ENCODE measurements at places on chromosomes 16 and 17. TPM values are rescaled to one million over a fixed set of nuclear protein-coding genes. Genes with fewer than 3 reads are reported as not detected.

DNA sequence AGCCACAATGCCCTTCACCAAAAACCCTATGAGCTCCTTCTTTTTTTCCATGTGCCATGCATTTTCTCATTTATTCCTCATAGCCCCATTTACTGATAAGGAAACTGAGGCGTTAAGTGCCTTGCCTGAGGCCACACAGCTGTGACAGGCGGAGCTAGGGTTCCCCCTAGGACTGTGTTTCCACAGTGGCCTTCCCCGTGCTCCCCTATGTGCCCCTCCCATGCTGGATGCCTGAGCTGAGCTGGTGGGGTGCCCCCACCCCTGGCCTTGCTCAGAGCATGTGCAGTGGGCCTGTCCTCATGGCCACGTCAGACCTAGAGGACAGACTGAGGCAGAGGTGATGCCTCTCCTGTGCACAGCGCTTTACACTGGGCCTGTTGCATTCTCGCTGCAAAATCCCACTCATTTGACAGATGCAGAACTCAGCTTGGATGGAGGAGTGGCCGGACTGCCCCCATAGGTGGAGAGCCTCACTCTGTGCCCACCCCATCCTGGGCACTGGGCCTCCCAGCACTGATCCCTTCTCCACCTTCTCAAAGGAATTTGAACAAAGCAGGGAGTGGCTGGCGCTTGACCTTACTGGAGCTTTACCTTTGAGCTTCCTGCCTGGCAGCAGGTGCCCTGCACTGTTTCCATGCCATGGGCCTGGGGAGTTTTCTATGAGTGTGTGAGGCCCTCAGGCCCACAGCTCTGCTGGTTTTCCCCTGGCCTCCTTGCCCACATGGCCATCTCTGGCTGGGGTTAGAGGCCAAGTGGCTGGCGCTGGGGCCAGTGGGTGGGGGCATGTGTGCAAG is 2.6 kb downstream of the MAP2K3 start:
- peak overlapping the region; percentile 89 for H3K27ac ChIP-seq
- H3K36me3 ChIP-seq = no peaks in the 10 kb centered on the region
- no peak for DNase-seq
- no peak overlapping the region for H3K4me3 ChIP-seq

GRCh38 chr17:58525239-58525638 is 10.8 kb upstream of the MTMR4 start:
- no peak overlapping the region for H3K4me3 ChIP-seq
- H3K4me1 ChIP-seq = no peaks in the 10 kb centered on the region
- H3K27ac ChIP-seq = no peak overlapping the region
- no peaks in the 10 kb centered on the region for H3K36me3 ChIP-seq
- no peaks in the 10 kb centered on the region for H3K27me3 ChIP-seq

GRCh38 chr16:57720142-57720575 is 15.4 kb upstream of the KATNB1 start:
- H3K4me3 ChIP-seq = no peak overlapping the region
- no peak overlapping the region for H3K27ac ChIP-seq
- H3K36me3 ChIP-seq = no peaks in the 10 kb centered on the region
- no peaks in the 10 kb centered on the region for H3K4me1 ChIP-seq

DNA sequence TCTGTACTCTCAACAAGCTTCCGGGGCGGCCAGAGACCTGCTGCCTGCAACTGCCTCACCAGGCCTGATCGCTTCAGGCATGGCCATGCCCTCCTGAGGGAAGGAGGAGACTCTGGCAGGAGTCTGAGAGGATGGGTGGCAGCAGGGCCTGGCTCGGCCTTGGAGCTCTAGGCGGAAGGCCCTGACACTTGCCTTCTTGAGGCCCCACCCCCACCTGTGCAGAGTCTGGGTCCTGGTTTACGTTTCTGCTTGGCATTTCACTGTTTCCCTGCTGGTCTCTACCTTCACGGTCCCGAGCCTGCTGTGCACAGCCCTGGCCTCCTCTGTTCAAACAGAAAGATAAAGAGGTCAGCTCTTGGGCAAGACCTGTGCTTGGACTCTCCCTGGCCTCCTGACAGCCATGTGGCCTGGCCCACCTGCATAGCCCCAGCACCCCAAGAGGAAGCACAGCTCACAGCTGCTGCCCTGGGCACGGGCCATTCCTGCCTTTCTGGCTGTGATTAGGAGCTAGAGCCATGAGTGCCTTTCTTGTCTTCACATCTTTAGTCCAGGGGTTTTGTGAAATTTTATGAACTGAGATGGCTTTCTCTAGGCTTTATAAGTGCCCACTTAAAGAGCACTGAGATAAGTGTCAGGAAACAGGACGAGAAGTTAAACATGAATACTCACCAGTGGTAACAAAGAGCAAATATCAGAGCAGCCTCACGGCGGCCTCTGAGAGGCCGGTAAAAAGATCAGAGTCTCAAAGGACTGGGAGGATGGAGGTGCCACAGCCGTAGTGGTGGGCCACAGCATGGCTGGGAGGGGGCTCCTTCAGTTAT is 25.6 kb upstream of the MTSS2 start:
- H3K4me3 ChIP-seq = no peak overlapping the region
- H3K4me1 ChIP-seq = peaks cover 19% of the 10 kb centered on the region
- H3K27me3 ChIP-seq = no peaks in the 10 kb centered on the region
- H3K36me3 ChIP-seq = no peaks in the 10 kb centered on the region
- no peak overlapping the region for H3K27ac ChIP-seq
- no peak for DNase-seq

- H3K27ac ChIP-seq = no peak overlapping the region
- H3K36me3 ChIP-seq = no peaks in the 10 kb centered on the region
- peaks cover 5% of the 10 kb centered on the region for H3K4me1 ChIP-seq
- H3K4me3 ChIP-seq = no peak overlapping the region
- no peaks in the 10 kb centered on the region for H3K27me3 ChIP-seq
These were observed 100.7 kb downstream of the OR1D5 start for GRCh38 chr17:2962729-2963128.

The TLCD3B gene
- 51.8 TPM for total RNA-seq

The TEKT1 gene
- 15.6 TPM for total RNA-seq
